Upper lobe of left lung (tissue), 6 donors: ENCODE measurements at places on chromosomes 2 and 18.

- H3K36me3 ChIP-seq: no peaks in the 10 kb centered on the region
- no peak overlapping the region for H3K4me3 ChIP-seq
These were observed 9.4 kb downstream of the SMAD4 start for GRCh38 chr18:51039138-51040112.

- DNase-seq: no peak
- H3K36me3 ChIP-seq: no peaks in the 10 kb centered on the region
- H3K4me3 ChIP-seq: no peak overlapping the region
- H3K27me3 ChIP-seq: no peaks in the 10 kb centered on the region
These were observed 104.6 kb downstream of the EVA1A start for GRCh38 chr2:75456111-75456510.

DNA sequence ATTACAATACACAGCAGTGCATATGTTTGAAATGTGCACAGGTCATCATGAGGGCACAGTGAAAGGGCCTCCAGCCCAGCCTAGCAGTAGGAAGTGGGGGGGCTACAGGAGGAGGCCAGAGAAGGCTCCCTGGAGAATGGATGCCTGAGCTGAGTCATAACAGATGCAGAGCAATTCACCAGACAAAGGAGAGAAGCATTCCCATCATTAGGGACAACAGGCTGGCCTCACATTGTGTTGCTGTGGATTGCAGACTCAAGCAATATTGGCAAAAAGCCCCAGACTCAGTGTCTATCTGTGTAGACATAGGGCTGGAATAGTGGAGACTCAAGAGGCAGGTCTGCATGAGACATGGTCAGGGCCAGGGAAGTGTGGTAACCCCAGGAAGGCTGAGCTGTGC lies 329.9 kb downstream of the DLGAP1 start:
- H3K36me3 ChIP-seq: no peaks in the 10 kb centered on the region
- H3K4me3 ChIP-seq: no peak overlapping the region
- H3K27ac ChIP-seq: no peak overlapping the region

DNA sequence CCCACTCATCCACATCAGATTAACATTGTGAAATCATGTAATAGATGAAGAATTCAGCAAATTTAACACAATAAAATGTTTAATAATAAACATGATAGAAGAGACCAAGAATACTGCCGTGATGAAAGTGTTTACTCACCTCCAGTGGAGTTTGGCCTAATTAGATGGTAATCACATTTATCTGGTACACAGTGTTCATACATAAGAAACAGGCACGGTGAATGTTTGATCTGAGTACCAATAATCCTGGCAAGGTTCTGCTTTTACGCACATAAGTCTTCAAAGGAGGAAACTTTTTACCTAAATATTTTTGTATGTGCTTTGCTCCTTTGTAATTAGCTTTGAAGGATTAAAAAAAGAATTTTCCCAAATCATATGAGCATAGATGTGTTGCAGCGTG lies 122.5 kb downstream of the IRS1 start:
- H3K4me1 ChIP-seq: no peaks in the 10 kb centered on the region
- no peaks in the 10 kb centered on the region for H3K36me3 ChIP-seq
- H3K27ac ChIP-seq: no peak overlapping the region
- DNase-seq: no peak
- no peak overlapping the region for H3K4me3 ChIP-seq
- no peaks in the 10 kb centered on the region for H3K27me3 ChIP-seq

GRCh38 chr2:8592736-8593135 lies 89.1 kb upstream of the ID2 start:
- H3K4me3 ChIP-seq: no peak overlapping the region
- no peaks in the 10 kb centered on the region for H3K36me3 ChIP-seq
- H3K27ac ChIP-seq: no peak overlapping the region

GRCh38 chr2:240156435-240157146 lies 16.1 kb upstream of the OTOS start:
- no peaks in the 10 kb centered on the region for H3K4me1 ChIP-seq
- H3K27me3 ChIP-seq: no peaks in the 10 kb centered on the region
- DNase-seq: no peak

DNA sequence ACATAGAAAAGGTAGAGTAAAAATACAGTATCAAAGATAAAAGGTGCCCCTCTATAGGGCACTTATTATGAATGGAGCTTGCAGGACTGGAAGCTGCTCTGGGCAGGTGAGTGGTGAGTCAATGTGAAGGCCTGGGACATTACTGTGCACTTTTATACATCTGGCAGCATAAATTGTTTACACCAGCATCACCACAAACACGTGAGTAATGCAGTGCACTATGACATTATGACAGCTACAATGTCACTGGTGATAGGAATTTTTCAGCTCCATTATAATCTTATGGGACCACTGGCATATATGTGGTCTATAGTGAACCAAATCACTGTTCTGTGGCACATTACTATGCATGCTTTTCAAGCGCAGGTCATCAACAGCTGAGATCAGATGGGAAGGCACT lies 48.1 kb downstream of the TPGS2 start:
- no peak overlapping the region for H3K27ac ChIP-seq
- H3K4me3 ChIP-seq: no peak overlapping the region
- H3K27me3 ChIP-seq: no peaks in the 10 kb centered on the region
- no peaks in the 10 kb centered on the region for H3K4me1 ChIP-seq
- no peak for DNase-seq
- H3K36me3 ChIP-seq: no peaks in the 10 kb centered on the region

GRCh38 chr2:41137031-41137430 lies 685.1 kb upstream of the SLC8A1 start:
- H3K27ac ChIP-seq: no peak overlapping the region
- no peak overlapping the region for H3K4me3 ChIP-seq
- no peaks in the 10 kb centered on the region for H3K4me1 ChIP-seq
- no peak for DNase-seq
- no peaks in the 10 kb centered on the region for H3K27me3 ChIP-seq
- no peaks in the 10 kb centered on the region for H3K36me3 ChIP-seq

DNA sequence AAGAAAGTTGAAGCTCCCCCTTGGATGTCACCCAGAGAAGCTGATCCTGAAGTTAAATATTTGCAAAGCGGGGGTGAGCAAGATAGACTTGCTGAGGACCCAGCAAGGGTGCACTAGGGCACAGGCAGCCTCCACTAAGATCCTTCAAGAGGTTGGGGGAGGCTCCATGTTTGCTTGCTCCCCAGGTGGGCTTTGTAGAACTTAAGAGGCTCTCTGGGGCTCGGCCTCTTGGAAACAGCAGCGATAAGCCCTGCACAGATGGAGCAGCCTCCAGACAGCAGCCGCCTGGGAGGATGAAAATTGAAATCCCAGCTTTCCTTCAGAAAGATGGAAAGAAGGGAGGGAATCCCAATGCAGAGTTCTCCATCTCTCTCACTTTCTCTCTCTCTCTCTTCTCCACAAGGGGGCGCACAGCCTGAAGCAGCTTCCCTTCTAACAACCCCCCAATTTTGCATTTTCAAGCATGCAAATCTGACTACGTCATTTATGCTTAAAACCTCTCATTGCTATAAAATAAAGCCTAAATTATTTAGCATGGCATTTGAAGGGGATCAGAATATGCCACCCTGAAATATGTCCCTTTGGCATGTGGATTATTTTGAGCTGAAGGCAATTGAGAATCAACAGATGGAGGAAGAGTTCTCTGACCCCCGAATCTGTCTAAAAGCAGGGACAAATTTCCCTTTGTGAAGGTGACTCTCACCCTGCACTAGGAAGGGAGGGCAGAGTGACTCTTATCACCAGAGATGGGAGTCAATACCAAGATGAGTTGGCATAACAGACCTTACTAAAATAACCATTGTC lies 185.7 kb upstream of the KLHL29 start:
- H3K27ac ChIP-seq: no peak overlapping the region
- H3K4me3 ChIP-seq: no peak overlapping the region
- H3K27me3 ChIP-seq: no peaks in the 10 kb centered on the region
- H3K36me3 ChIP-seq: no peaks in the 10 kb centered on the region
- DNase-seq: no peak

- H3K27me3 ChIP-seq: no peaks in the 10 kb centered on the region
- H3K4me1 ChIP-seq: peaks cover 9% of the 10 kb centered on the region
- peaks cover 5% of the 10 kb centered on the region for H3K36me3 ChIP-seq
- no peak overlapping the region for H3K27ac ChIP-seq
- no peak for DNase-seq
These were observed 16.0 kb upstream of the C2orf74 start for GRCh38 chr2:61145990-61146389.

- peaks cover 15% of the 10 kb centered on the region for H3K36me3 ChIP-seq
- DNase-seq: peak; percentile 14
- H3K27me3 ChIP-seq: no peaks in the 10 kb centered on the region
- peaks cover 6% of the 10 kb centered on the region for H3K4me1 ChIP-seq
- no peak overlapping the region for H3K4me3 ChIP-seq
- H3K27ac ChIP-seq: no peak overlapping the region
These were observed 46.8 kb downstream of the IMPA2 start for GRCh38 chr18:12028040-12028628.

DNA sequence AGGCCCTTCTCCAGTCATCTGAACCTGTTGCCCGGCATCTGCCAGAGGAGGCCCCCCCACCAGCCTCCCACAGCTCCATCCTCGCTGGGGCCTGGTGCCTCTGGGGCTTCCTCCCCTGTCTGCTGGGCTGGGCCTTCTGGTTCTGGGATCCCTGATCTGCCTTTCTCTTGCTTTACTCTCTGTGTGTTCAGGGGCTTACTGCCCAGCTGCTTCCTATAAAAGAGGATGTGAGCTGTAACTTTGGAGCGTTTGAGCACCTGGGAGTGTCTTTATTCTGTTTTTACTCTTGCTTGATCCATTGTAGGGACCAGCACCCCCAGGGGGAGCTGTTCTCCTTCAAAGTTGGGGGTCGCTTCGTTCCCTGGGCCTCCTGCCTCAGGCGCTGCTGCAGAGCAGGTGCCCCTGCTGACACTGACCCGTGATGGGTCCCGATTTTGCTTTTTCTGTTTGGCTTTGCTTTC lies 23.1 kb upstream of the FAHD2A start:
- DNase-seq: no peak
- no peak overlapping the region for H3K27ac ChIP-seq
- no peaks in the 10 kb centered on the region for H3K36me3 ChIP-seq
- H3K4me1 ChIP-seq: no peaks in the 10 kb centered on the region
- no peak overlapping the region for H3K4me3 ChIP-seq

DNA sequence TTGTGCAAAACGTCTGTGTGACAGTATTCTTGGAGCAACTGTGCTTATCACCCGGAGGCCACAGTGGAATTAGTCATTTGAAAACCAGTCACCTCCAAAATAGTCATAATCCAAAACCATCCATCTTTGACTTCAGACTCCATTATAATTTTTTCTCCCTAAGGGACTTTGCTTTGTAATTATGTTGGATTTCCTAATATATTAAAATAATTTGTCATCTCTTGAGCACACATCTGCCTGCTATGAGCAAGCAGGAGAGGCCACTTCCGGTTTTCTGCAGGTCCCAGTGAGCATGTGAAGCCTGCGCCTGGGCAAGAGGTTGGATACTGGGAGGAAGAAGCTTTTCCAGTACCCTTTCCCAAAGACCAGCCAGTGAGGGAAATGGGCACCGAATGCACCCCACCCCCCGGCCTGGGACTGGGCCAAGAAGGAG lies 57.7 kb downstream of the ODC1 start:
- no peaks in the 10 kb centered on the region for H3K36me3 ChIP-seq
- H3K27me3 ChIP-seq: no peaks in the 10 kb centered on the region
- no peak overlapping the region for H3K4me3 ChIP-seq

- no peak overlapping the region for H3K27ac ChIP-seq
- no peak for DNase-seq
- no peaks in the 10 kb centered on the region for H3K36me3 ChIP-seq
- H3K4me1 ChIP-seq: no peaks in the 10 kb centered on the region
- no peaks in the 10 kb centered on the region for H3K27me3 ChIP-seq
- H3K4me3 ChIP-seq: no peak overlapping the region
These were observed 352.4 kb downstream of the ZNF516 start for GRCh38 chr18:76142611-76143010.

- H3K4me1 ChIP-seq: no peaks in the 10 kb centered on the region
- H3K36me3 ChIP-seq: no peaks in the 10 kb centered on the region
- DNase-seq: no peak
- no peaks in the 10 kb centered on the region for H3K27me3 ChIP-seq
- H3K4me3 ChIP-seq: no peak overlapping the region
These were observed 637.8 kb upstream of the CHAC2 start for GRCh38 chr2:53129851-53130250.
